Kidney (tissue), 22 donors: ENCODE measurements at places on chromosomes 16 and 17. TPM values are rescaled to one million over a fixed set of nuclear protein-coding genes. Genes with fewer than 3 reads are reported as not detected.
A peak's percentile ranks its signal among the peaks of the same experiment; 100 is the strongest.

The DHRS7C gene
- total RNA-seq: not detected

- peak; percentile 74 for DNase-seq
Observed at GRCh38 chr17:33328129-33328528, 35.0 kb upstream of the ASIC2 start.

DNA sequence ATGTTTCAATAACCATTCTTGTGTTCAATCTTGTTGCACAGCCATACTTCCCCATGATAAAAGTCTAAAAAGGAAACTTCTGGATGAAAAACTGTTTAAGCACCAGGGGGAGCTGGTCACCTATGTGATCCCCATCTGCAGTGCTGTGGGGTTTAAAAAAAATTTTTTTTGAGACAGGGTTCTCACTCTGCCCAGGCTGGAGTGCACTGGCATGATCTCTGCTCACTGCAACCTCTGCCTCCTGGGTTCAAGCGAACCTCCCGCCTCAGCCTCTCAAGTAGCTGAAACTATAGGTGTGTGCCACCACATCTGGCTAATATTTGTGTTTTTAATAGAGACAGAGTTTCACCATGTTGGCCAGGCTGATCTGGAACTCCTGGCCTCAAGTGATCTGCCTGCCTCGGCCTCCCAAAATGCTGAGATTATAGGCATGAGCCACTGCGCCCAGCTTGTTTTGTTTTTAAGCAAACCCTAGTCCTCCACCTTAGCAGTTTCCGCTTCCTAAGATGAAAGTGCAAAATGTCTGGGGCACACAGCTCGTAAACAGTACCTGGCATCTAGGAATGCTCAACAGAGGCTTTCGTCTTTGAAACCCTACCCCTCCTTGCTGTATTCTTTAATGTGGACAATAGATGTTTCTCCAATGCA lies 25.4 kb downstream of the DNAJA2 start:
- peak; percentile 57 for DNase-seq

The IL21R gene
- 3.0 TPM for total RNA-seq

DNA sequence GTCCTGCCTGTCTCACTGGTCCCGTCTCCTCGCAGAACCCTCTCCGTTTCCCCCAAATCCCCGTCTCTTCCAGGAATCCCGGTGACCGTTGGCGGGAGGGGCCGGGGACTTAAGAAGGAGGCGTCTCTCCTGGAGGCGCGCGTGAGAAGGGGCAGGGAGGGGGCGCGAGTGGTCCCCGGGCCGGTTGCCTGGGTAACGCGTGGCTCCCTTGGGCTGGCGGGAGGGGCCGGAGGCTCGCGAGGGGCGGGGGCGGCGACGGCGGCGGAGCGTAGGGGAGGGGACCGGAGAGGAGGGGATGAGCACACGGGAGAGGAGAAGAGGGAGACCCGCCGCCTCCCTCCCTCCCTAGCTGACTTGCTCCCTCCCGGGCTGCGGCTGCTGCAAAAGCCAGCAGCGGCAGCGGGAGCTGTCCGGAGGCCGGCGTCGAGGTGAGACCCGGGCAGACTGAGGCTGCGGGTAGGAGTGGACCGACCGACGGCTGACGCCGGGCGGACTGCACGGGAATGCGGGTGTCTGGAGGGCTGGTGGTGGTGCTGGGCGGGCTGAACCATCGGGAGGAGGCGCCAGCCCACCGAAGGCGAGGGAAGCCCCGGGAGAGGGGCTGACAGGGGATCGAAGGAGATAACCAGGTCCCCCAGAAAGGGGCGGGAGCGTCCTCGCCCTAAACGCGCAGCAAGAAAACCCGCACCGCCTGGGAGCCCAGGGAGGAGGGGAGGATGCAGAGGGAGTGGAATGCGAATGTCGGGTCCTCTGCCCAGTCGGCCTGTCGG lies at the start of gene PRRT2:
Gene PRRT2 (plus strand): TSS at position 298 of the 770 bp plus-strand sequence. CDS start 862 bp downstream, outside the sequence.
- DNase-seq: peak; percentile 93

The ABCA6 gene
- 7.6 TPM for total RNA-seq

GRCh38 chr16:56241596-56241995 lies 50.3 kb downstream of the GNAO1 start:
- DNase-seq: no peak

The CHCT1 gene
- total RNA-seq: not detected

The DPEP1 gene
- 24.2 TPM for total RNA-seq

GRCh38 chr16:85349365-85350145 lies 237.3 kb upstream of the CIBAR2 start:
- DNase-seq: peak; percentile 50

GRCh38 chr16:57619606-57620334 lies 8.7 kb upstream of the ADGRG1 start:
- peak; percentile 87 for DNase-seq

DNA sequence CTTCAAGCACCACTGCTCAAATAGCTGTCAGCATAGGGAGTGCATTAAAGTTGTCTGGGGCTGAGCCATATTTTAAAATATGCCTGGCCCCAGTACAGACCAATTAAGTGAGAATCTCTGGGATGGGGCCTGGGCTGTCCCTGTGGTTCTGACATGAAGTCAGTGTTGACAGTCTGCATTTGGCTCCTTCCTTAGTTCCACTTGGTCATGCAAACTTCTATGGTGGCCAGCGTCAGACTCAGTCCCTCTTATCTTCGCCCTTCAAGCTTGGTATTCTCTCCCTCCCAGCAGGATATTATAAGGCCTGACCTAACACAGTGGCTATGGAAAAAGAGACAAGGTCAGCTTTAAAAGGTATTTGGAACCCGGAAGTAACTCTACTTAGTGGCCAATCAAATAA lies 177.2 kb downstream of the PMP22 start:
- no peak for DNase-seq

GRCh38 chr17:63918305-63918704 lies 334 bp downstream of the GH1 start:
- DNase-seq: no peak

The TRPV3 gene
- total RNA-seq: 1.2 TPM

DNA sequence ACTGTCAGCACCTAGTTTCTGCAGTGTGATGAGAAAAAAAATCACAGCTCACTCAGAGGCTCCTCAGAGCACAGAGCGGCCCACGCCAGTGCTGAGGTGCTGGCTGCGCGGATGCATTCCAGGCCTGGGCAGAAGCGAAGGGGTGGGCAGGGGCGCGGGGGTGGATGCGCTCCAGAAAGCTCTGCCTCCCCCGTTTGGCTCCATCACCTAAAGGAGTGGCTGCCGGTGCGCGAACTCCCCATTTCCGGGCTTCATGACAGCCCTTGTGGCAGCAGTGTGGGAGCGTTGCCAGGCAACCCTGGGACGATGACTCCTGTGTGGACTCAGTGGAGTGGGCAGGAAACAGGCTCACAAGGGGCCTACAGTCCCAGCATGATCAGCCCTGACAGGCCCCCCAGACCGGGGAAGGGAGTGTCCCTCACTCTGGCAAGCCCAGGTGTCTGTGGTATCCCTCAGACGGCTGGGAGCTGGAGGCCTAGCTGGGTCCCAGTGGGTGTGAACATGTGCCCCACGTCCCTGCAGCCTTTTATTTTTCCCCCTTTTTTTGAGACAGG lies 32.8 kb upstream of the NUDT16L1 start:
- DNase-seq: peak; percentile 95

The KCNAB3 gene
- total RNA-seq: 3.9 TPM

DNA sequence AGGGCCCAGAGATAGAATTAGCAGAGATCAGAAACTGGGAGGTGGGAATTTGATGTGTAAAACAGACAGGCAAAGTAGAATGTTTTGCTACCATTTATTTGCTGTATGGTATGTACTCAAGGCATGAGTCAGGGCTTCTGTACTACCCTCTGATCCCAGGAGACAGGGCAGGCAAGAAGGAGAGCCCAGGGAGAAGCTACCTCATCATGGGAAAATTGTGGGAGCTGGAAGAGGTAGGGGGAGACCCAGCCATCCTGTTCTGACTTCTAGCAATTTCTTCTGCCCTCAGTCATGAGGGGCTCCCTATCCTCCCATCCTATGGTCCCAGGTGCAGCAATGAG lies 1.7 kb upstream of the PIGS start:
- no peak for DNase-seq

DNA sequence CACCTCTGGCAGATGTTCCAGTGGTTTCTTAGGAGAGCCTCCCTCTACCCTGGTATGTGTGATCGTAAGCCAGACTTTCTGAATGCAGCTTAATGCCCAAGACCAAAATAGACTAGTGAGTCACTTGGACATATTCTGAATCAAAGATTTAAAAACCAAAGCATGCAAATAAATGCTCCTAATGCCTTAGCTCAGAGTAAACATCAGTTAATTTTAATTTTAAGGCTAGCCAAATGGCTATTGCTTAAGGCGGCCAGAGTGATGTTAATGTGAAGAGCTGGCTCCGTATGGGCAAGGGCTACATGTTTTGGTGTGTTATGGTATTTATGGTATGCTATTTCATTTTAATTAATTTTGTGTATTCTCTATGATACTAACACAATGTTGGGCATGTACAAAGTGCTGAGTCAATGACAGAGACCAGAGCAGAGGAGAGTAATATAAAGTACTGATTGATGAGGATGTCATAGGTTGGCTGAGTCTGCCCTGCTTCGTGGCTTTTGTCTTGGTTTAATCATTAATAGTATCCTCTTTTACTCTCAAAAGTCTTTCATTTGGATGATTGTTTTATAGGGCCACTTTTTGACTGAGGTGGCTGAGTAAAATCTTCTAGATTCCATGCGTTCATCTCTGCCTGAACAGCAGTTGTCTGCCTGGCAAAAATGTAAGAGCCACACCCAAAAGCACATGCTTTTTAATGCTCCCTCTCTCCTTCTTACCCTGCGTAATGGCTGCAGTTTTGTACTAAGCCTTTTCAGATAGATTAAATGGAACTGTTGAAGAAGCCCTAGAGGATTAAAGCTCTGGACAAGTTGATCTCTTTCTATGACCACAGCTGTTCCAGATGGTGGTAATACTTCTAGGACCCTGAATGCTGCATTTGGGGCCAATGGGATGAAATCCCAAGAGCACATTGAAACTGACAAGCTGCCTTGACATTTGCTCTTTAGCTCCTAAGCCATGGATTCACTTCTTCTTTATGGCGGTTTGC lies 59.6 kb downstream of the MAP2K6 start:
- DNase-seq: no peak

DNA sequence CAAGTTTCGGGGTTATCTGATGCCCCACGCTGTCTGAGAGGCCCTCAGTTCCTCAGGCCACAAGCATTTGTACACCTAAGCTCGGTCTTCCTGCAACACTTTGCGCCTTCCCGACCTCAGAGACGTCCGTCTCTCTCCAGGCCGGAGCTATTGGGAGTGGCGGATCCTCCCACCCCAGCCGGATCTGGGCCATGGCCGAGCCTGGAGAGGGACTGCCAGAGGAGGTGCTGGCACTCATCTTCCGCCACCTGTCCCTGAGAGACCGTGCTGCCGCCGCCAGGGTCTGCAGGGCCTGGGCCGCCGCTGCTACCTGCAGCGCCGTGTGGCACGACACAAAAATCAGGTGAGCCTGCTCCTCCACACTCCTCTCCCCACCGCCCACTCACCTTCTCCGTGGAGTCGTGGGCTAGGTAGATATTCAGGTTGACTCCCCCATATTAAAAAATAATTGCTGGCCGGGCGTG lies 1.9 kb downstream of the FBXL8 start:
- DNase-seq: peak; percentile 78

DNA sequence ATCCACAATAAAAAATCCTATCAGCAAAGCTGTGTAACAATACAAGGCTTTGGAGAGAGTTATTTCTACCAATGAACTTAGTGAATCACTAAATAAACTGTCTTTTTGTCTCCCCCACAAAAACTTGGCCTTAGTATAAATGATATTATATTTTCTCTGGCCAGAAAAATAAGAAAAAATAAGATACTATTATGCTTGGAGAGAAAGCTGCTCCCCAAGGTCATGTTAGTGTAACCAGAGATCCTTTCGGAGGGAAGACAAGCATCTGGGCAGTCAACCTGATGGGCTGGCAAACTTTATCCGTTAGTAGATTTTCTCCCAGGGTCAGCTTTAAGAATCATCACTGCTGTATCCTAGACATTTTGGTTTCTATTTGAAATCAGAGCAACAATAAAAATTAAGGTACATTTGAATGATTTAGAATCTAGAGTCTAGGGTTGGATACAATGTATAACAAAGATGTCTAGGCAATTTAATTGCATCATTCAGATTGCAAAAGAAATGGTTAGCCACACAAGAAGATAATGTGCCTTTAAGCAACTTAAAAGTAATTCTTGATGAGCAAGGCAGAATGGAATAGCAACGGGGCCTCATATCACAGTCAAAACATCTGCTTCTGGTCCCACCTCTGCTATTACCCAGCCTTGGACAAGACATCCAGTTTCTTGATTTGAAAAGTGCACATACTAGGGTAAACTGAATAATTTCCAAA lies 280.4 kb downstream of the SLC39A11 start:
- no peak for DNase-seq

The HAS3 gene
- total RNA-seq: 2.1 TPM

DNA sequence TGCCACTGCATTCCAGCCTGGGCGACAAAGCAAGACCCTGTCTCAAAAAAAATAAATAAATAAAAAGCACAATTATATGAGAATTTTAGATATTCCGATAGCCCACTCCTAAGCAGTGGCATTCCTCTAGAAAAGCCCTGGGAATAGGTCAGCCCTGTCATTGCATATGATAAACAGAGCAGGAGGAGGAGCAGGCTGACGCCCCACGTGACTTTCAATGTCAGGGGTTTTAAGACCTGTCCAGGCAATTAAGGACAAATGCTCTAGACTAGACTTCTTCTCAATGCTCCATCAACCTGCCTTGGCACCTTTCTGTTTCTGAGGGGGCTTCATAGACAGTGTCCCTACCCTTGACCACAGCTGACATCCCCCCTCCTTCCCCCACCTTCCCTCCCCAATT lies 7.5 kb downstream of the TOM1L2 start:
- no peak for DNase-seq

DNA sequence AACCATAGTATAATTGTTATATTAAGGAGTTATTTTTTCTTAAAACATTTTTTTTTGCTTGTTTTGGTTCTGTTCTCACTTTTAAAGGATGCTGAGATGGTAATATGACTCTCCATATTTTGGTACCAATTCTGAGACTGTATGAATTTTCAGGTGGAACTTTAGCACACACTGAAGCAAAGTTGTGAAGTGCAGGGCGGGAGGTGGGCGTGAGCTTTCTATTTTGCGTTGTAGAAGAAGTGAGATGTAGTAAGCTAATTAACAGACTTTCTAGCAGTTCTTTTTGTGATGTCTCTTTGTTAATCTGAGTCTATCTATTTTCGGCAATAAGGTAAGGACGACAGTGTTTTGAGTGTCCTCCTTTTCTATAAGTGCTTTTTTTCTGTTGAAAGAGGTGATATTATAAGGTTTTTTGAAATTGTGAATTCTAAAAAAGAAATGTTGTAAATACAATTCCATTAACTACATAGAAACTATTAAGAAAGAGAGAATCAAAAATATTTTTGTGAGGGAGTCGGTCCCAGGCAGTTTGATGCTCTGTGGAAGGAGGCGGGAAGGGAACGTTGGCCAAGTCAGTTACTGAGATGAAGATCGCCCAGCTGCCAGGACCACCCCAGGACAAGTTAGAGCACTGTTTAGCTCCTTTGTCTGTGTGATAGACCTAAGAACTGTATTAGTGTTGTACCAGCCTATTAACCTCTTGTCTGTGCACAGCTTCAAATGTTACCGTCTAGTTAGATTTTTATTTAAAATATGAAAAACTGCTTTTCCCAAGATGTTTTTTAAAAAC lies 65.0 kb downstream of the CCDC182 start:
- DNase-seq: no peak
